ENCODE measurements at places on chromosomes 11 and 22.

DNA sequence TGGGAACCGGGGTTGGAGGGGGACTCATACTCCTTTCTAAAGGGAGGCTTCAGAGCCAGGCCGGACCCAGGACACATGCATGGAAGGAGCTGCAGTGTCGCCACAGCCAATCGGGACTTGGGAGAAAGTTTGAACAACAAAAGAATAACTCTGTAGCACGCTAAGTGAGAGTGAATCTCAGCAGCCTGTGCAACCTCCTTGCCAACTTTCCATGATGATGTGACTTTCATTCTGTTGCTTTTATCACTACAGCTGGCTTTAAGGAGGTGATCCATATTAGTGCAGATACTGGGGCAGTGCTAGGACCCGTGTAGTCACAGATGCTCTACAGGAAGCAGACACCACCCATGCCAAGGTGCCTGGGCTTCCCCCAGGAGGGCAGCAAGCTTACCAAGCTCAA, 157.3 kb downstream of the MPPED1 start:
- no peak for DNase-seq

GRCh38 chr11:12239804-12240371, 129.5 kb downstream of the MICAL2 start:
- no peak for DNase-seq

DNA sequence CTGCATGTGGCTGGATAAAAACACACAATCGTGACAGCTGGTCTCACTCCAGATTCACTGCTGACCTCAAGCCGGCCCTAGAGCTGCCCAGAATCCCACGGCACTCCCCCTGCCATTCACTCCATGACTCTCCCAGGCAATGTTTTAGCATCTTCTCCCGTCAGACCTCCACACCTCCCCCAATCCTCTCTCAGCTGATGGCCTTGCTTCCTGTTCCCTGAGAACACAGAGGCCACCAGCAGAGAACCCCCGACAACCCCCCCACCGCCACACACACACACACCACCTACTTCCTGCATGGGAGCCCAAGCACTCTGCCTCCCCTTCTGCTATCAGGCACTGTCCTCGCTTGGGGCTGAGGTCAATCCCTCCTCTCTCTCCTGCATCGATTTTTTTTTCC, 9.3 kb downstream of the TNKS1BP1 start:
- DNase-seq: no peak

DNA sequence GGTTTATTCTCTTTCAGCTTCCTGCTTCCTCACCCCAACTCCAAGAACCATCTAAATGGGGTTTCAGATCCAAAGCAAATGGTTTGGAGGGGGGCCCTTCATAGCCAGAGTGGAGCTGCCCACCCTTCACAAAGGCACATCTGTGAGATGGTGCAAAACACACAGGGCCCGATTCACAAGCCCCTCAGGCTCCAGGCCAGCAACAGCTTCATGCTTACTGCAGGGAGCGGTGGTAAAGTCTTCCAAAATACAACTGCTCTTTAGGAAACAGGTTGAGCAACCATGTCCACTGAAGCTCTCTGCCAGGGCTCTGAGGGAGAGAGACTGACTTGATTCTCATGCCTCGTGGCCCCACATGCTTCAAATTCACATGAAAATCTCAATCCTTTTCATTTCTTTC, 213.0 kb upstream of the NARS2 start:
- DNase-seq: no peak

DNA sequence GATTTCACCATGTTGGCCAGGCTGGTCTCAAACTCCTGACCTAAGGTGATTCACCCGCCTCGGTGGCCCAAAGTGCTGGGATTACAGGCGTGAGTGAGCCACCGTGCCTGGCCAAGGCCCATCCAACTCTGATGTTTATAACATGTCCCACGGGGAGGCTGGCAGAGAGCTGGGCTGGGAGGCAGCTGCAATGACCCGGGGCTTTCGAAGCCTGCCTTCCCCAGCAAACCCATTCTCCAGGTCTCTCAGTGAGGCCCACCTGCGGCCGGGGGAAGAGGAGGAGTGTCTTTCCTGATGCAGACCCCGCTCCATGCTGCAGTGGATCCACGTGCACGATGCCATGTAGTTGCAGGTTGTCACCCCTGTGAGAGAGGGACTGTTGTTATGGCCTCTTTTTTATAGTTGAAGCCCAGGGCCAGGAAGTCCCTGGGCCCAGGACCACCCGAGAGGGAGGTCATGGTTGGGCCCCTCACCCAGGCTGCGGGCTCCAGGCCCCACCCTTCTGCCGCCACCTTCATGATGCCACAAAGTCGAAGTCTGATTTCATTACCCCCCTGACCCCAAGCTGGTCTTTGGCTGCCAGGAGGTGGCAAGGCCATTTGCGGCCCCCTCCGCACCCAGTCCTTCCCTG, 38.3 kb downstream of the KCNJ4 start:
- DNase-seq: no peak

Data from NCI-H524 (cell line).